Progenitor cell of endocrine pancreas (in vitro differentiated cells): ENCODE measurements at places on chromosomes 6 and 20. TPM values are rescaled to one million over a fixed set of nuclear protein-coding genes. Genes with fewer than 3 reads are reported as not detected.
A peak's percentile ranks its signal among the peaks of the same experiment; 100 is the strongest.

GRCh38 chr6:53382421-53382820, 33.7 kb upstream of the ELOVL5 start:
- no peak for DNase-seq

DNA sequence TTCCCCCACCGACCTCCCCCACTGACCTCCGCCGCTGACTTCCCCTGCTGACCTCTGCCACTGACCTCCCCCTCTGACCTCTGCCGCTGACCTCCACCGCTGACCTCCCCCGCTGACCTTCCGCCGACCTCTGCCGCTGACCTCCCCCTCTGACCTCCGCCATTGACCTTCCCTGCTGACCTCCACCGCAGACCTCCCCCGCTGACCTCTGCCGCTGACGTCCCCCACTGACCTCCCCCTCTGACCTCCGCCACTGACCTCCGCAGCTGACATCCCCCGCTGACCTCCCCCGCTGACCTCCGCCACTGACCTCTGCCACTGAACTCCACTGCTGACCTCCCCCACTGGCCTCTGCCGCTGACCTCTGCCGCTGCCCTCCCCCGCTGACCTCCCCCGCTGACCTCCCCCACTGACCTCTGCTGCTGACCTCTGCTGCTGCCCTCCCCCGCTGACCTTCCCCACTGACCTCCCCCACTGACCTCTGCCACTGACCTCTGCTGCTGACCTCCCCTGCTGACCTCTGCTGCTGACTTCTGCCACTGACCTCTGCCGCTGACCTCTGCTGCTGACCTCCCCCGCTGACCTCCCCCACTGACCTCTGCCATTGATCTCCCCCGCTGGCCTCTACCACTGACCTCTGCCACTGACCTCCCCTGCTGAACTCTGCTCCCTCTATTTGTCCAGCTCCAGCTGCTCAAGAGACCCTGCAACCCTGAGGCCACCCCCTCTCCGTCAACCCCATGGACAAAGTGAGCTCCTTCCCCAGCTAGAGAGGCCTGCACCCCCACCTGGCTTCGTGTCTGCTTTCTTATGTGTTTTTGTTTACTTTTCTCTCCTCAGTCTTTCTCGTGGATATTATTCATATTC, 91.4 kb upstream of the AFDN start:
- DNase-seq, result no peak

GRCh38 chr6:155091756-155092155, 96.6 kb downstream of the TIAM2 start:
- DNase-seq, result no peak

DNA sequence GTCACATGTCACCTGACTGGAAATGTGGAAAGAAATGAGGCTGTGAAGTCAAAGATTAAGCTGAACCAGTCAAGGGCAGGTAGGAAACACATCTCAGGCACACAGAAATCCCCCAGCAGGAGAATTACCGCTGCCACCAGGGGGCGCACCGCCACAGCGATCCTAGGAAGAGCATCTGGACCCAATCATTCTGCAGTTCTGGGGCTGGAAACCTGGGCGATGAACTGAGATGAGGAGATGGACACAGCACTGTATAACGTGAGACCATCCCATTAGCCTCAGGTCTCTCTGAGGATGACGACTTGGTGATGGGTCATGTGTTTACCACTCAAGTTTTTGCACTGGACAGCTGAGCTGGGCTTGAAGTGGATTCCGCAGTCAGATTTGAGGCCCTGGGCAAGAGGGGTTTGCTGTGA, 6.5 kb upstream of the SLC24A3 start:
- DNase-seq, result peak; percentile 67

The SLC35F1 gene
- 4.5 and 5.1 TPM in 2 replicates for total RNA-seq

The GPX5 gene
- total RNA-seq, result not detected in 2 replicates

The EYS gene
- total RNA-seq, result 0.44 and 0.46 TPM in 2 replicates

DNA sequence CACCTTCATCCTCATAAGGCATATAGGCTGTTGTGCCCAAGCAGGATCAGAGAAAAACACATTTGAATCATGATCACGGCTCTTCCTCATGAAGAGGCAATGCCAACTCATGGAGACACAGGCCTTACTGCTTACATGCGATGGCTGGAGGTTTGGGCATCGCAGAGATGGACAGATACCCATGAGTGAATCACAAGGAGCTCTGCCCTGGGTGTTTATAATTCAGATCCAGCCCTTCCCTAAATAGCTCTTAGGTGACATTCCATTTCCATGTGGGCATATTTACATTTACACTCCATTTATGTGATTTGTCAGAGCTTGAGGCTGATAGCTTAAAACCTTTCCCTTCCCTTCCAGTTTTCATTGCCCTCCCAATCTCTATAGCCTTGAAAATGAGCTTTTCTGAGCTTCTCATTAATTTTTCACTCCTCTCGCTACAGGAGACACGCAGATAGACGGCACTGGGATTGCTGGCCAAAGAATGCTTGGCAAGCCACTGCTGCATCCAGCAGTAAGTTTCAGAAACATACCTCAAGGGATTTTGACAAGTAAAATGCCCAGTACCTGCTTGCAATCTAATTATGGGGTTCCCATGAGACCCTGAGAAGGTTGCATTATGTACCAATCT, 249.1 kb downstream of the TBC1D7 start:
- DNase-seq, result no peak

The BPIFA1 gene
- total RNA-seq, result not detected in 2 replicates

- DNase-seq, result no peak
Observed at GRCh38 chr6:27809939-27810767, 102.0 kb downstream of the OR2B2 start.

GRCh38 chr6:54787825-54788224, 58.7 kb upstream of the FAM83B start:
- DNase-seq, result no peak

GRCh38 chr6:79548304-79548703, 11.1 kb upstream of the LCA5 start:
- DNase-seq, result no peak

The CCDC170 gene
- 0.22 TPM in 1 of 2 replicates, not detected in the other for total RNA-seq

The WFDC12 gene
- total RNA-seq, result not detected in 2 replicates

The ERVFRD-1 gene
- total RNA-seq, result not detected in 2 replicates

- DNase-seq, result no peak
Observed at GRCh38 chr6:55969526-55969925, 94.1 kb upstream of the BMP5 start.

DNA sequence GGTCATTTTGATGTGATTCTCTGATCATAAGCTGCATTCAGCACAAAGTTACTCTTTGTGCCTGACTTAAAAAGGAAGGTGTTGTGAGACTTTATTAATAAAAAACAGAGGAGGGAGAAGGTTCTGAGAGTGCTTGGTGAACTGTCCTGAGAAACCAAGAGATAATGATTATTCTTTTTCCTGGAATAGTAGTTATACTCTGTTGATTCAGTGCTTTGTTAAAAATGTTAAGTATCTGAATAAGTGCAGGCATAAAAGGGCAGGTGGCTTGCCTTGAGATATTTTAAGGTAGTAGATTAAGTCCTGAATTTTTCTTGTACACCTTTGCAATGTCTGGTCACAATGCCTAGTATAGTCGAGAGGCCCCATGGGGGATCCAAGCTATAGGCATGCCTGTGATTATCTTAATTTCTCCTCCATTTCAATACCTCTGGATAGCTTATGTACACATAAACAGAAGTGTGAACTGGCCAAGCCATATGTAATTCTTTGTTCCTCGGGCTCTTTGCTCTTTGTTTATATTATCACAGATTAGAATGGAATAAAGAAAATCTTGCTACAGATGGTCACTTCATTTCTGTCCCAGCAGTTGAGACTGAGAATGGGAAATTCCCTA, 50.0 kb downstream of the SOBP start:
- no peak for DNase-seq

- peak; percentile 9 for DNase-seq
Observed at GRCh38 chr20:63500151-63500901, 1.4 kb upstream of the EEF1A2 start.
